Activated T-cell treated with anti-CD3 and anti-CD28 coated beads for 4 hours (primary cell): ENCODE measurements at places on chromosomes 5 and 9.

- no peak for DNase-seq
These were observed 1.1 kb upstream of the SV2C start for GRCh38 chr5:76081811-76082771.

GRCh38 chr5:67401172-67401571, 204.6 kb upstream of the CD180 start:
- DNase-seq, result no peak

- DNase-seq, result no peak
These were observed 75.2 kb upstream of the CPEB4 start for GRCh38 chr5:173812811-173813550.

DNA sequence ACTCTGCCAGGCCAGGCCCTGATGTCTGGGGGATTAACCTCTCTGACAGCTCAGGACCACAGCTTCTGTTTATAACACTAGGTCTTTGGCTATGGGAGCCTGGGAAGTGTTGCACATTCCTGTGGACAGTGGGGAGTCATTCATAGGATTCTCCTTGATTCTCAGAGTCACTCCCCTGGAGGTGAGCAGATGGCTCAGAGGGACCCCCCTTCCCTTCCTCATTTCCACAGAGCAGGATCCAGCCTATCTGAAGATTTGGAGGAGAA, 60.2 kb downstream of the NRG2 start:
- DNase-seq, result no peak

DNA sequence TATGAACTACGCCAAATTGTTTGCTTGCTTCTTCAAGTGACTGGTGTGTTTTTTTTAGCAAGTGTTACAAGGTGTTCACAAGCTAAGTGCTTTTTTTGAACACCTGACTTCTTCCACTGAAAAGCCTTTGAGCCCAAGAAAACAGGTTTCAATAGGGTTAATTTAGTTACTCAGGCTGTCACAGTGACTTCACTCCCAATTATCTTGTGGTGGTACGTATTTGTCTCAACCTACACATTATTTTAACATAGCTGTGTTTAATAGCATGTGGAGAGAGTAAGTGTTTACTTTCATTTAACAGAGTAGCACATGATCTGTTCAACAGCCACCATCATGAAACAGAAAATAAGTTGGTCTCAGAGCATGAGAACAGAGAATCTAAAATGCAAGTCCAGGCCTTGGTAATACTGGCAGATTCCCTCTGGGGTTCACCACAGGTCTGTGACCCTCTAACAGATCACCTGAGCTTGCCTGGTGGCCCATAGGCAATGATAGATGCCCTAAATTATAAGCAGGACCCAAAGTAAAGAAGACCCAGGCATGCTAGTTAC, 267.7 kb upstream of the SMARCA2 start:
- no peak for DNase-seq

DNA sequence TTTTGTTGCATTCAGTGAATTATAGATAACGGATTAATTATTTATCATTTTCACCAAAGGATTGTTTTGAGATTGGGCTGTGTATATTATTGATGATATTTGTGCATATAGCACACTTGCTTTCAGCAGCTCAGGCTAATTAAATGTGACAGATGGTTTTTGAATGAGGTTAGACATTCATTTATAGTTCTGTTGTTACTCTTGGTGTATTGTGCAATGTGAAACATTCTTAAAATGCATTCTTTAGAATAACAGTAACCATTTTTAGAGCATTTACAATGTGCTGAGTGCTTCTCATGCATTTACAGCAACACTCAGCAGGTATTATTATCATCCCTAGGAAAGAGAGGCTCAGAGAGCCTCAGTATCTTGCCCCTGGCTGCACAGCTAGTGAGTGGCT, 23.8 kb downstream of the NANS start:
- DNase-seq, result no peak

GRCh38 chr9:133119103-133119845, 1.8 kb downstream of the RALGDS start:
- DNase-seq, result no peak

- no peak for DNase-seq
These were observed 32.1 kb downstream of the PRRC1 start for GRCh38 chr5:127549551-127549950.

DNA sequence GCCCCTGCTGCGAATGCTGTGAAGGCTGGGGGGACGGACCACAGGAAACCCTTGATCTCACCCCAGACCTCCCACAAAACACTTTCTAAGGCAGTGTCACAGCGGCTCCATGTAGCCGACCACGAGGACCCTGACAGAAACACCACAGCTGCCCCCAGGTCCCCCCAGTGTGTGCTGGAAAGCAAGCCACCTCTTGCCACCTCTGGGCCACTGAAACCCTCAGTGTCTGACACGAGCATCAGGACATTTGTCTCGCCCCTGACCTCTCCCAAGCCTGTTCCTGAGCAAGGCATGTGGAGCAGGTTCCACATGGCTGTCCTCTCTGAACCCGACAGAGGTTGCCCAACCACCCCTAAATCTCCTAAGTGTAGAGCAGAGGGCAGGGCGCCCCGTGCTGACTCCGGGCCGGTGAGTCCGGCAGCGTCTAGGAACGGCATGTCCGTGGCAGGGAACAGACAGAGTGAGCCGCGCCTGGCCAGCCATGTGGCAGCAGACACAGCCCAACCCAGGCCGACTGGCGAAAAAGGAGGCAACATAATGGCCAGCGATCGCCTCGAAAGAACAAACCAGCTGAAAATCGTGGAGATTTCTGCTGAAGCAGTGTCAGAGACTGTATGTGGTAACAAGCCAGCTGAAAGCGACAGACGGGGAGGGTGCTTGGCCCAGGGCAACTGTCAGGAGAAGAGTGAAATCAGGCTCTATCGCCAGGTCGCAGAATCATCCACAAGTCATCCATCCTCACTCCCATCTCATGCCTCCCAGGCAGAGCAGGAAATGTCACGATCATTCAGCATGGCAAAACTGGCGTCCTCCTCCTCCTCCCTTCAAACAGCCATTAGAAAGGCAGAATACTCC, 84.7 kb downstream of the GOLPH3 start:
- no peak for DNase-seq

DNA sequence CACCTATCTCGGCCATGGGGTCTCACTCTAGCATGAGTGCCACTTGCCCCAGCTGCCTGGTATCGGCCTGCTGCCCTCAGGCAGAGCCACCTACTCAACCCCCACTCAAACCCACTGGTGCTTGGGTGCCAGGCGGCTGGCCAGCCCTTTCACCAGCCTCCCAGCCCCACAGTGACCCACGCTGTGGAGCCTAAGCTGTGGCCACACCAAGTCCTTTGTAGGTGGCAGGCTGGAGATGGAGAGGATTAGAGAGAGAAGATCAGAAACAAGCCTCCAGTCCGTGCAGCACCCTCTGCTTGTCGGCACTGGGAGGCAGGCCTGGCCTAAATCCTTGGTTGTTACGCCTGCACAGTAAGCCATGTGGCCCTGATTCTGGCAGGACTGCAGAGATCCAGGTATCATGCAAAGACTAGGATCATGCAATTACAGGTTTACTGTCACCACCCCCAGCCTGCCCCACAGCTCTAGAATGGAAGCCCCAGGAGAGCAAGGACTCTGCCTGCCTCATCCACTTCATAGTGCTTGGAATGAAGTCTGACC, 171.7 kb downstream of the COL23A1 start:
- DNase-seq, result no peak

GRCh38 chr5:76406673-76407072, 3.6 kb downstream of the IQGAP2 start:
- no peak for DNase-seq

DNA sequence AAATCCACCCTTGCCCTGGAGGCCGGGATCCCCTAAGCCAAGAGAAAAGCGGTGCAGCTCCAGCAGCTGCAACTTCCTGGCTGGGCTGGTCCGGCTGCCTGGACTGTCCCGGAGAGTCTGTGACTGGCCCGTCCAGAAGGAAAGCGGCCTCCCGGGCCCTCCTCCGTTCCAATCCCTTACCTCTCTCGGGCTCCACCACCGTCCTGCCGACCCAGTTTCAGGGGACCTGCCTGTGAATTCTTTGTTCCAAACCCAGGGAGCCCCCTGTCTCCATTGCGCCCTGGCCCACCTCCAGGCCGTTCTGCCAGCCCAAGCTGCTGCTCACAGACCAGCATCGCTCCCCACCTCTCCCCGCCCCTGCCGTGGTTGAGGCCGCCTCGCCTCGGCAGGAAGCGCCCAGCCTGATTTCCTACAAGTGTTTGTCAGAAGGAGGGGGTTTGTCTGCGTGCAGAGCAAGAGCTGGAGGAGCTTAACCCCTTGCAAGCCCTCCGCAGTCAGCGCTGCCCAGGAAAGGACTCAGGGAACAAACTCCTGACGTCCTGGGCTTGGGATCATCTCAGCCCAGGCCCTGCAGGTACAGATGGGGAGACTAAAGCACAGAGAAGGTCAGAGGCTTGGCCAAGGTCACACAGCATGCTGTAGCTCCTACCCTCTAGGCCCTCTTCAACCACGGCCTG, at the start of gene AKNA:
TSS of gene AKNA (minus strand) at position 303 of the 677 bp plus-strand sequence. CDS start 6,649 bp downstream, outside the sequence.
- DNase-seq, result peak; percentile 66

- no peak for DNase-seq
These were observed 291.1 kb downstream of the MLLT3 start for GRCh38 chr9:20331095-20331685.

GRCh38 chr9:92550765-92551164, 15.0 kb upstream of the ECM2 start:
- DNase-seq, result no peak

DNA sequence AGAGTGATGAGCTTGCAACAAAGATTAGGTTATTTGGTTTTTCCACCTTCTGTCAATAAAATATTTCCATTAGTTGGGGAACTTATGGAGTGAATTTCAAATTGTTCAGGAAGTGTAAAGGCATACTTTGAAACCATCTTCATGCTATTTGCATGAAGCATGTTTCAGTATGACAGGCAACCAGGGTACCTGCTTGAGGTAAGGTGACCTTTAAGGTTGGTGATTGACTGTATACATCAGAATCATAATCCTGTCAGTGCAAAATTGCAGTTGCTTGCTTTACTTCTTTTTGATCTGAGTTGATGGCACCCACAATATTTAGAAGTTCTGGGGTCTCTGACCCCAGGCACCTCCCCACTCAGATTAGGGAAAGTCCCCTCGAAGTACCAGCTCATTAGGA, 26.0 kb upstream of the TMEM171 start:
- DNase-seq, result no peak

- no peak for DNase-seq
These were observed 6.7 kb downstream of the ADAMTSL1 start for GRCh38 chr9:18480662-18481093.

GRCh38 chr5:123756318-123756665, 244.3 kb downstream of the CSNK1G3 start:
- DNase-seq, result no peak

- DNase-seq, result no peak
These were observed 275.9 kb upstream of the ZNF462 start for GRCh38 chr9:106587042-106587441.

- DNase-seq, result no peak
These were observed 34.1 kb upstream of the RAPGEF1 start for GRCh38 chr9:131773911-131774379.

GRCh38 chr9:33817327-33818166, 587 bp downstream of the UBE2R2 start:
- DNase-seq, result peak; percentile 36

- no peak for DNase-seq
These were observed 314.6 kb upstream of the KIF2A start for GRCh38 chr5:61991430-61991829.
